ENCODE measurements at places on chromosomes 7 and 10. TPM values are rescaled to one million over a fixed set of nuclear protein-coding genes. Genes with fewer than 3 reads are reported as not detected.

GATA3 gene
- 1.2 TPM for total RNA-seq

GHRHR gene
- not detected for total RNA-seq

HOXA3 gene
- total RNA-seq, result not detected

DNA sequence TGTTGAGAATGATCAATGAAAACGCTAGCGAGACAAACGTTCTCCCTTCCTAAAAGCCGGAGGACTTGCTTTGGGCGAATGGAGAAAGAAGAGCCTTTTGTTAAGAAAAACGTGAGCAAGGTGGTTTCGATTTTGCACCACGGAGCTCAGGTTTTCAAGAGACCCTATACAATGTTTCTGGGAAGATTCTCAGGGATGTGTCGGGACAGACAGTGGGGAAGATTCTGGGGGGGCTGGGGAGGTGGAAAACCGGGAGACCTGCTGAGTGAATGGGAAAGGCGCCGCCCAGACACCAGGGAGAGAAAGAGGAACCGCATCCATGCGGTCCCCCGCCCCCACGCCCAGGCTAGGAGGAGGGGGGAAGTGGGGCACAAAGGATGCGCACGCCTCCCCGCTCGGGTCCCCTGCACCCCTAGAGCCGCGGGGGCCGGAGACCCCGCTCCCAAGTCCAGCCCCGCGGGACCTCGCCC, 745 bp downstream of the YWHAG start:
- DNase-seq, result peak; percentile 68

DNA sequence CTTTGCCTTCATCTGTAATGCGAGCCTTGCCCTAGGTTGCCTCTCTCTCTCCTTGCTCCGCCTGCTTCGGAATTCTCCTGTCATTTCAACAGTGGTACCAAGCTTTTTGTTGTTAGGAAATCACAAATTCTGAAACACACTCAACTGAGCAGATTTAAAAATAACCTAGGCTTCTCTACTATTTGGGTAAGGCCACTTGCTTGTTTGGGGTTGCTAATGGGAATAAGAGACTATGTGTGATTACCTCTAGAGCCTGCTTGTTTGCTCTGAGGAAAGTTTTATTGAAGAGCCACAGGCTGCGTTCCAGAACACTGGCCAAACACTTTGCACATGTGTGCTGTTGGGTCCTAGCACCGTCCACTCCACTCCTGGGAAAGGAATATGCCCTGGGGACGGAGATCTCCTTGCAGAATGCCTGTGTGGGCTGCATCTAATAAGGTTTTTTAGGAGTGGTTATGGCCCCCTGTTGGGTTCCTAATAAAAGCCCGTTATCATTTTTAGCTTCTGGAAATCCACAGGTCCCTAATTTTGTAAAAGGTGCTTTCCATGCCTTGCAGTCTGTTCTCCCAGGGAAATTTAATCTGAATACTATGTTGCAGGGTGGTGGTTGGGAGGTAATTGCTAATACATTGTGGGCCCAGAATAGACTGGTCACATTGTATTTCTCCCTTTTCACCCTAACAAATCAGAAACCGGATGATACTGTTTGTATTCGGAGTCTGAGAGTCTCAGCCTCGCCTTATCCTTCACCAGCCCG, 68.7 kb upstream of the KLF6 start:
- peak; percentile 36 for DNase-seq

DNA sequence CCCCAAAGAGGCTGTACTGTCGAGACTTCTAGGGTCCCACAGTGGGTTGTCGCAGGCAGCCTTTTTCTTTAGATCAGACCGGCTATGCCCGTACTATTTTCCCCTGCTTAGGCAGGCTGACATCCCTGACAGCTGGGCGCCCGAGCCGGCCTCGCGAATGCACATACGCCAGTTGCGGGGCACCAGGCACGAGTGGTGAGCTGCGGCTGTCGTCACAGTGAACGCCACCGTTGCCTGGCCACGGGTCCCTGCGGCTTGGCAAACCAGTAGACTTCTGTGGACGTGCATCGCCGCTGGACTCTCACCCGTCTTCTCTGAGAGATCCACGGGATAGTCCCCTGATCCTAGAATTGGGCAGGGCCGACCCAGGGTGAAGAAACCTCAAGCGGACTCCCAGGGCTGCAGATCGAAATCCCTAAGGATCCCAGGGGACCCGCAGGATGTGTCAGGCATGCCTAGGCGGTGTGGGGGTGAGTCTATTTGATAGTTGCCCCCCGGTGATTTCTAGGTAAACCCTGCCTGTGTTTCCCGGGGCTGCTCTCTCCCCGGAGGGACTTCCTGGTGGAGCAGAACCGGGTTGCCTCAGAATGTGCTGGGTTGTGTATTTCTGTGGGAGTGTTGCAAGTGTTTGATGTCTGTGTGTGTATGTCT, 33.0 kb upstream of the ZNF273 start:
- DNase-seq, result no peak

- no peak for DNase-seq
These were observed 207.0 kb upstream of the SHH start for GRCh38 chr7:156019308-156019707.

DNA sequence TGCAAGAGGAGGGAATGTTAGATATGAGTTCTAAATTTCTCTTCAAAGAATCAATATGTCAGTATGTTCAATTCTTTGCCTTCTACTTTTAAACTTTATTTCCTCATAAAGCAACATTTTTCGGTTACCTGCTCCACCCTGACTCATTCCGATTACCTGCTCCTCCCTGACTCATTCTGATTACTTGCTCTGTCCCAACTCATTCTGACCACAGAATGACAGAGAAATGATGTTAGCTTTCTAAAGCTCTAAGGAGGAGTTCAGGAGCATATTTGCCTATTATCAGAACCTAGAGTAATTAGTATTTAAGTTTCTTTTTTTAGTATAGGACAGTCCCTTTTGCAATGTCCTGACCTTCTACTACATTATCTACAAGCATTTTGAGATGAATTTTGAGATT, 24.5 kb upstream of the PPP1R9A start:
- DNase-seq, result no peak

GRCh38 chr7:149180722-149181449, 14.5 kb upstream of the ZNF282 start:
- DNase-seq, result no peak

DNA sequence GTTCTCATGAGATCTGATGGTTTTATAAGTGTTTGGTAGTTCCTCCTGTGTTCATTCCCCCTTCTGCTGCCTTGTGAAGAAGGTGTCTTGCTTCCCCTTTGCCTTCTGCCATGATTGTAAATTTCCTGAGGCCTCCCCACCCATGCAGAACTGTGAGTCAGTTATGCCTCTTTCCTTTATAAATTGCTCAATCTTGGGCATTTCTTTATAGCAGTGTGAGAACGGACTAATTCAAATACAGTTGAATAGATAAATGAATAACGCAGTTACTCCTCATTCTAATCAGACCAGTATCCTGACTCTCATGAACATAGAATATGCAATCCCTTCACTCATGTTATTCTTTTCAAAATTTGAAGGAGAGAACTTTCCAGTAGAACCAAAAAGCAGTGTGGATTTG, 375.0 kb upstream of the FZD8 start:
- DNase-seq, result no peak

DNA sequence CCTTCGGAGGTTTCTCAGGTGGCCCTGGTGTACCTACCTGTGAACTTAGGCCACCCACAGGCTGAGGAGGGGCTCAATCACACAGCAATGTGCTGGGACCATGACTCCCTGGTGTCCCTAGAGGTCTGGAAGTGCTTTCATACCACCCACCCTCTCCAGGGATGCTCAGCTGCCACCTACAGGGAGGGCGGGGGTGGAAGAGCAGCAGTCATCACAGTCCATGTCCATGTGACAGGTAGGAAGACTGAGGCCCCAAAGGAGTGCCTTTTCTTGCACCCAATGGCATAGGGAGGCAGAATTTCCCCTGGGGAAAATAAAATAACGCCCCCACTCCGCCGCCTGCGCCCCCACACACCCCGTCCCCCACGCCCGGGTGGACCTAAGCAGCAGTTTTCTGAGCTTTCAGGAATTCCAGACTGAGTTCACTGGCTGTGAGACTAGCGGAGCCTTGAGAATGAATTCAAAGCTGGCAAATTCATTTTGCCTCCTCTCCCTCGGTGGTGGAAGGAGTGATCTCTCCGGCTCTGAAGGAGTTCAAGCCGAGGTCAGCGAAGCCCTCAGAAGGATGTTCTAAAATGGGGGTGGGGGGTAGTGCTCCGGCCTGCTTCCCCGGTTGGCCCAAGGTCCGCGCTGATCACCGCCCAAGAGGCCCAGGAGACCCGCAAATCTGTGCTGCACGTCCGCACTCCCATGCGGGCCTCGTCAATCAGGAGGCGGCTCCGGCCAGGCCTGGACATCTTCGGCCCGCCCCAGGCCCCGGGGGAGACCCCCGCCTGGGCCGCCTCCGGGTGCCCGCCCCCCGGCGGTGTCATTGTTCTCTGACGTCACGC, 2.1 kb upstream of the ZMIZ1 start:
- no peak for DNase-seq

DNA sequence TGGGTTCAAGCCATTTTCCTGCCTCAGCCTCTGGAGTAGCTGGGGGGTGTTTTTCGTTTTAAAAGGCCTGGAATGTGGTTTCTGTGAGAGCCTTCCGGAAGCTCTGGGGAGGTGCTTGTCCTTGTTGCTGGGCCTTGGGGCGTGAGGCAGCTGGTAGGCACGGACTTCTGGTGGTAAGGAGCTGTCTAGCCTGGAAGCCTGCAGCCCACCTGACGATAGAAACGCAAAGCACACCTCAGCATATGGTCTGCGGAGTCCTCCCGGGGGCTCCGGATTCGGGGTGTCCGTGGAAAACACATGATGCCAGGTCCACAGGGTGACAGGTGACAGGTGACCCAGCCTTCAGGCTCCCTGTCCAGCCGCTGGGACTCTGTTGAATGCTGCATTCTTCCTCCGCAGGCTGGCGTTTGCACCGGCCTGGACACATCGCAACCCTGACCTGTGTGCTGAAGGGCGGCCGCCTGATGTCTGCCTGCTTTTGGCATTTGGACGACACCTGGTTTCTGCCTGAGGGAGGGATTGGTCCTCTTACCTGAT, 37.3 kb downstream of the INPP5A start:
- DNase-seq, result no peak

DNA sequence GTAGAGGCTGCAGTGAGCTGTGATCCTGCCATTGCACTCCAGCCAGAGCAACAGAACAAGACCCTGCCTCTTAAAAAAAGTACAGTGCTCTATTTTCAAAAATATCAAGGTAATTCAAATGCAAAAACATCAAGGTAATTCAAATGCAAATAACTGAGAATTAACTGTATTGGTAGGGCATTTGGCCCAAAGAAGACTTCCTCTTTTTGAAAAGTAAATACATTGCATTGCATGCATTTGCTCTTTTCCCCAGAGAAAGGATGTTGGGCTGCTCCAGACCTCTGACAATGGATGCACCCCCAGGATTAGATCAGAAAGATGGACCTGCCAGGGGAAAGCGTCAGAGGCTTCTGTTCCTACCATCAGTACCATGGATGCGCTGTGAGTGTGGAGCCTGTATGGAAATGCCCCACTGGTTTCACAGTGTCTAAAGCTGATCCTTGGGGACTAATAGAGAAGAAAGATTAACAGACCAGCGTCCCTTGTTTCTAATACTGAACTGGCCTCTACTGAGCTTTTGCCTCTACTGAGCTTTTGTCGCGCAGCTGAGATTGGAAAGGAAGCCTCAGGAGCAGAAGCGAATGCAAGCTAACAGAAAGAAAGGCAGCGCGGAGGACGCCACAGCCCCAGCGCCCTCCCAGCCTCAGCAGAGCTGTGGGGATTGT, 93.5 kb upstream of the LYZL2 start:
- no peak for DNase-seq

All from heart right ventricle (tissue), 16 donors.